ENCODE measurements at places on chromosomes 7 and 10.

DNA sequence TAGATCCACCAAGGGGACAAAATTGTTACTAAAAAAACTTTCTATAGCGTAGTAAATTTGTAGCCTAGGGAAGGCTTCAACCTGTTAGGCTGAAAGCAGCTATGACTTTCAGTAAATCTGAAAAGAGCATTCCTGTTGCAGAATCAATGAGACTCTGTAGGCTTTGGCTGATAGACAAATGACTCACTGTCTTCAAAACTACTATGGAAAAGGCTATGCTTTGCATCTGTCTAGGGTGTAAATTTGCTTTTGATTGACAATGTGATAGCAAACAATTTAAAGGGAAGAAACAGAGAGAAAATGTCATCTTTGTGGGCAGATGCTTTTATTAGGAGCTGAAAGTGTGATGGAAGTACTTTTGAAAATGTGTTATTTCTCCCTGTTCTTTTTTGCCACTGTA, 60.6 kb downstream of the ARL5B start:
- no peak for DNase-seq

GRCh38 chr7:73342645-73343044, 14.7 kb downstream of the FKBP6 start:
- peak; percentile 75 for DNase-seq

- no peak for DNase-seq
Measured at GRCh38 chr10:129593953-129594352, 126.9 kb downstream of the MGMT start.

- DNase-seq, result no peak
Measured at GRCh38 chr10:26624006-26624405, 73.5 kb upstream of the PDSS1 start.

- no peak for DNase-seq
Measured at GRCh38 chr7:142950235-142950634, 11.0 kb downstream of the LLCFC1 start.

DNA sequence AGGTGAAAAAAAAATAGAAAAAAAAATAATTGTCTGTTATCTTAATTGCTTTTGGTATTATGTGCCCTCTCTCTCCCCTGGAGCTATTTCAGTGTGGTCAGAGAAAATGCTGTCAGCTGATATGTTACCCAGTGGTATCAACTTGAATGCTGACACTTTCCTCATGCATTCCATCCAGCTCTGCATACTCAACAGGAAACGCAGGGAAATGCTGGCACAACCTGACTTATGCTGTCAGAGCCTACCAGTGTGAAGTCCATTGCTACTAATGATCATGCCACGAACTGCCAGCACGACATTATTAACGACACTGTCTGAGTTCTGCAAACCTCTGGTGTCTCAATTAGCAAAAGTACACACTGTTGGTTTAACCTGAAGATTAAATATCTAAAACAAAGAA, 182.8 kb downstream of the ZWINT start:
- peak; percentile 19 for DNase-seq

DNA sequence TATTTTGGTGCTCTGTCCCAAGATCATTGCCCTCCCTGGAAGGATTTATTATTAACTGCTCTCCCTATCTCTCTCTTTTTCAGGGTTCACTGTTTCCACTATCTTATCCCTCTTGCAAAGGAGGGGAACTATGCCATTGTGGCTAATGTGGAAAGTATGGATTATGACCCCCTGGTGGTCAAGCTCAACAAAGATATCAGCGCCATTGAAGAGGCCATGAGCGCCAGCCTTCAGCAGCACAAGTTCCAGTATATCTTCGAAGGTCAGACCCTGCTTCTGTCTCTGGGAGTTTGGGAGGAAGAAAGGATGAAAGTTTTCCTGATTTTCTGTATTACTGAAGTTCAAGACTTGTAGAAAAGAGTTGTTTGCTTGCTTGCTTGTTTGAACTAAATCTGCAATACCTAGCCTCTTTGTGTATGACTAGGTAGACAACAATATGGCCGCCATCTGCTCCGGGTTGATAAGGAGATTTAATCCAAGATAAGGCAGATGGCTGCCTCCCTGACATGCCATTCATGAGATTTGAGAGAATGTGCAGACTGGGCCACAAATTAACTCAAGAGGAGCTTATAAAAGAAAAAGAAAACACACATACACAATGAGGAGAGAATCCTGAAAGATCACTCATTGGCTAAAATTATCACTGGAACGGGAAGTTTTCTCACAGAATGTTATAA, 122.2 kb upstream of the LRGUK start:
- no peak for DNase-seq

GRCh38 chr7:2172311-2173188, 60.2 kb downstream of the MAD1L1 start:
- no peak for DNase-seq

Measured in iPS-NIHi11 (cell line).